ENCODE measurements at places on chromosomes 16 and 17.
A peak's percentile ranks its signal among the peaks of the same experiment; 100 is the strongest.

DNA sequence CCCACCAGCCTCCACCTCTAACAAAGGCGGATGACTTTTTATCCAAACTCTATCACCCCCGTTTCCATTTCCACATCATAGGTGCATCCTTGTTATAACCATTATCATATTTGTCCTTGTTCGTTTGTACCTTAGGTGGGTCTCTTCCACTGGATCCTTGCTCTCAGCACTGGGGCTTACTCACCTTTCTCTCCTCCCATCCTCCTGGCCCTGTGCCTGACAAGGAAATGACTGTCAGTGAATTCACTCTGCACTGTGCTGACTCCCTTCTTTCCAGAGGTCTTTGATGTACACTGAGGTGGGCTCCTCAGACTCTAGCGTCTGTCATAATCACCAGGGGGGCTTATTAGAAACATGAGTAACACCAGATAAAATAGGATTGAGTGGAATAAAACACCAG is 3.1 kb downstream of the GSG1L2 start:
- DNase-seq: no peak

- no peak for DNase-seq
These were observed 569.9 kb downstream of the HS3ST4 start for GRCh38 chr16:26261621-26262020.

GRCh38 chr16:12600116-12600515 is 203.6 kb downstream of the CPPED1 start:
- DNase-seq: no peak

- DNase-seq: no peak
These were observed 345.3 kb upstream of the TNRC6C start for GRCh38 chr17:77613218-77613617.

DNA sequence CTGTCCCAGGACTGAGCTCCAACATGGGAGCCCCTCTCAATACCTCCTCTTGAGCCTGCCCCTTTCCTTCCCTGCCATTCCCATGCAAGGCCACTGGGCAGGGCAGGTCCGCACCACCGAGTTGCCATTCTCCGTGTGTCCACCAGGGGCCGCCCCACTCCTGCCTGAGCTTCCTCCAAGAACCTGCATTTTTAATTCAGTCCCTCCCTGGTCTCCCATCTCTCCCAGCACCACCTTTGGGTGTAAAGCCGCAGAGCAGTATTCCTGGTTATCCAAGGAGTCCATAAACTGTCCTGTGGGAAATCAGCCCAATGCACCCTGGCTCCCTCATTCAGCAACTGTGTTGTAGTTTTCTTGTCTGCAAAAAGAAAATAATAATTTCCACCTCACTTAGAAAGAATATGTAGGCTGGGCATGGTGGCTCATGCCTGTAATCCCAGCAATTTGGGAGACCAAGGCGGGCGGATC is 15.9 kb upstream of the ANKRD40CL start:
- peak; percentile 78 for DNase-seq

GRCh38 chr17:7748076-7748775 is 30.7 kb downstream of the DNAH2 start:
- DNase-seq: no peak

DNA sequence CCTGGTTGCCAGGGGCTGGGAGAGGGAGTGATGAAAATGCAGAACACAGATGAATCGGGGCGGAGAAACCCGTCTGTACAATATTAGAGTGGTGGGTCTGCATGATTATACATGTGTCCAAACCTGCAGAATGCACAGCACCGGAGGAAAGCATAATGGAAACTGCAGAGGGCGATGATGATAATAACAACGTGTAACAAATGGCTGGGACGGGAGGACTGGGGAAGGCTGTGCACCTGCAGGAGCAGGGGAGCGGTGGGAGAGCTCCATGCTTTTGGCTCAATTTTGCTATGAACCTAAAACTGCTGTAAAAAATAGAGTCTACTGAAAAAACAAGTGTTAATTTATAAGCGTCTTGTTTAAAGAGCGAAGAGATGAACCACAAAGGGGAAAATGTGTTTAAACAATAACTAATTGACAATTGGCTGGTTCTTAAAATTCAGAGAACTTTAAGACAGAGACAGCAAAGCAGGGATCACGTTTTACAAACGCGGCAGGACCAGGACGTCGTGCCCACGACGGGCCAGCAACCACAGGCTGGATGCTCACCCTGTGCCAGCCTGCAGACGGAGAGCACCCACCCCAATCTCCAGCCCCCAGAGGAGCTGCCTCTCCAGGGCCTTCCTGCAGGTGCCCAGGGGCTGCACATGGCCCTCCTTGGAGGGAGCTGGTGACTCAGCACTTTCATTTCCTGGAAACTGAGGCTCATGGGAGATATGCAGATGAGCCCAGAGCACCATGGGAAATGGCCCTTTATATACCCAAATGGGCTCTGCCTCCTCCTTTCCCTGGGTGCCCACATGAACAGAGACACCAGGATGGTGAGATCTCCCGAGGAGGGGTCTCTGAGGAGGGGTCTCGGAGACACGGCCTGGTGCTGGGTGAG is at the start of gene TEX19:
TSS of gene TEX19 (plus strand) at position 783 of the 886 bp plus-strand sequence. CDS start 2,904 bp downstream, outside the sequence.
- peak; percentile 45 for DNase-seq

DNA sequence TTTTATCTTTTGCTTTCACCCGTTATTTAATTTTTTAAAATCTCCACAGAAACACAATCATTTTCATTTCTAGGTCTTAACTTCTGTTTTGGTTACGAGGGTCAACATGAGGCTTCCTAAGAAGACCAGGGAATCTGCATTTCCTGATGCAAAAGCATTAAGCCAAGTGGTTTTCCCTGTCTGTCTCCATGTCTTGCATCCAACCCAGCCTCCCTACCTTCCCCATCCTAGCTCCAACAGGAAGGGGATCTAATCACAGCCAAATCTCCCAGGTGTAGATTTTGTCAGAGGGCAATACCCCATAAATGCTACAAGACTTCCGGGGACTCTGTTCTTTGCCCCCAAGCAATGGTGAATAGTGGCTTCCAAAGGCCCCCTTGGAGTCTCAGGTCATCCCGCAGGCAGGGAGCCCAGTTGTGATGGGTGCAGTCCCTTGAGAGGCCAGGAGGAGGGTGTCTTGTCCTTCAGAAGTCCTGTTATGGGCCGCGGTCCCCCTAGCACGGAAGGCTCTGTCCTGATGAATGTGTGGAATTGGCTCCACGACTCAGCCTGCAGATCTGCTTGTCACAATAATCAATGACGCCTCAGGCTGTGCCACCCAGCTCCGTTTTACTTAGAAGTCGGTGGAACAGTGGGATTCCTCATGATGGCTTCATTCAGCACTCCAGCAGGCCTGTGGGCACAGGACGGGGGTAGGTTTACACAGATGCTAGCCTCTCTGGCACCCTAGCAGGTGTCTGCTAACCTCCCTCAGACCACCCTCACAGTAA is 141.1 kb downstream of the RGS9 start:
- peak; percentile 27 for DNase-seq

DNA sequence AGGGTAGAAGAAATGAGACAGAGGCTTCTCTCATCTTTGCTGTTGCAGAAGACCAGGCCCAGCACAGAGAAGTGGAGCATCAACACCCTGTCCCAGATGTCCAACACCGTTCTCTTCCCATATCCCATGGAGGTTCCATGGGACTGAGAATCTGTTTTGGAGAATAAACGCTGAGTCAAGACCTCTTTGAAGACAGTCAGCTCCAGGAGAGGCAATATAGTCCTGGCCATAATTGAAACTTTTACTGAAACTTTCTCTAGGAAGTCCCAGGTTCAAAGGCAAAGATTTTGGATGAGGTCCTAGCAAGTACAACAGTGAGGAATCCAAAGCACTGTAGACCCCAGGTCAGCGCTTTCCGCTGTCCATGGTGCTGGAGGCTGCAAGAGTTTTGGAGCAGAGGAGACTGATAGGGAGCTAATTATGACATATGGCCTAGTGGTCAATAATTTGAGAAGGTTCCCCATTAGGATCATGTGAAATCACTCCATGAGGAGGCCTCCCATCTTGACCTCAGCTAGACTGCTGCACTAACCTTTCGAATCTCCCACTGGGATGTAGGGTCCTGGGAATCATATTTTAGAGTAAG is 36.0 kb downstream of the OSBPL7 start:
- DNase-seq: peak; percentile 35

DNA sequence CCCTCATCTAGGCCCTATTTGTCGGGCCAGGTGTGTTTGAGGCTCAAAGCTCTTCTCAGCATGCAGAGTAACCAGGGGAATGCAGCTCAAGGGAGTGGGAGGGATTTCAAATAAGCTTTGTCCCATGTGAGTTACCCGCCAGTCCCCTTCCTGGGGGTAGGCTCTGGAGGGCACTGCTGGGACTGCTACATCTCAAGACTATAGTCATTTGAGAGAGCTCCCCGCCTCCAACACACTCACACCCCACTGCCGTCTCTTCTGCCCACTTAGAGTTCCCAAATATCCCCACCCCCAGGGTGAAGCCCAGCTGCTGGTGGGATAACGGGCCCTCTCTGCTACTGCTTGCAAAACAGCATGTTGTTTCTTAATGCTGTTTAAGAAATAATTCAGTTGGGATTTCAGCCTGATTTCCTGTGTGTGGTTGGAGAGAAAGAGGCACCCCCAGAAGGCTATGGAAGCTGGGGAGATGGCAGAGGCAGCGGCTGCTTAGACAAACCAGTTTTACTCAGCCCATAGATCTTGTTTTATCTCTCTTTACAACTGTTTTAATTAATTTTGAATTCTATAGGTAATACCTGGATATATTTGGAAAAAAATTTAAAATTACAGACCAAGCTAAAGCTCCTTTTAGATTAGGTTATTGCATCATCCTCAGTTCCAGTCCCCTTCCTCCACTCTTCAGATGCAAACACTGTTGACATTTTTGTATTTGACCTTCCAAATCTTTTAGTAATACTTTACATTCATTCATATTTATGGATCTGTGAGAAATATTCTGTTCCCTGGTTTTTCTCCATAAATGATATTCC is 4.1 kb upstream of the MPO start:
- DNase-seq: peak; percentile 9

DNA sequence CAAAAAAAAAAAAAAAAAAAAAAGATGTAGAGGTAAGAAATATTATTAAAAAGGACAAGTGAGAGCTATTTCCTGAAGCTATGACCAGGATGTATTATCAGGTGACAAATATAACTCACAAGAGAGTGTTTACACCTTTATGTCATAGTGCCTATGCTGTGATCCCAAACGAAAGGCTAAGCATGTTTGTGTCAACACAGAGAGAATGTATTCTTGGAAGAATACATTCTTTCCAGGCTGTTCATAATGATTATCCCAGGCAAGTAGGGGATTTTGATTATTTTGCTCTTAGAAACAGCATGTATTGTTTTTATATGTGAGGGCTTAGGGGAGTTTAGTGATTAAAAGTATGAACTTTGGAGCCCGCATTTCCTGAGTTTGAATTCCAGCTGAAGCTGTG is 175.0 kb downstream of the SPECC1 start:
- no peak for DNase-seq

GRCh38 chr17:8151641-8152111 is 528 bp downstream of the PER1 start:
- DNase-seq: peak; percentile 38

GRCh38 chr16:20897253-20897897 is 2.8 kb downstream of the DCUN1D3 start:
- DNase-seq: no peak

DNA sequence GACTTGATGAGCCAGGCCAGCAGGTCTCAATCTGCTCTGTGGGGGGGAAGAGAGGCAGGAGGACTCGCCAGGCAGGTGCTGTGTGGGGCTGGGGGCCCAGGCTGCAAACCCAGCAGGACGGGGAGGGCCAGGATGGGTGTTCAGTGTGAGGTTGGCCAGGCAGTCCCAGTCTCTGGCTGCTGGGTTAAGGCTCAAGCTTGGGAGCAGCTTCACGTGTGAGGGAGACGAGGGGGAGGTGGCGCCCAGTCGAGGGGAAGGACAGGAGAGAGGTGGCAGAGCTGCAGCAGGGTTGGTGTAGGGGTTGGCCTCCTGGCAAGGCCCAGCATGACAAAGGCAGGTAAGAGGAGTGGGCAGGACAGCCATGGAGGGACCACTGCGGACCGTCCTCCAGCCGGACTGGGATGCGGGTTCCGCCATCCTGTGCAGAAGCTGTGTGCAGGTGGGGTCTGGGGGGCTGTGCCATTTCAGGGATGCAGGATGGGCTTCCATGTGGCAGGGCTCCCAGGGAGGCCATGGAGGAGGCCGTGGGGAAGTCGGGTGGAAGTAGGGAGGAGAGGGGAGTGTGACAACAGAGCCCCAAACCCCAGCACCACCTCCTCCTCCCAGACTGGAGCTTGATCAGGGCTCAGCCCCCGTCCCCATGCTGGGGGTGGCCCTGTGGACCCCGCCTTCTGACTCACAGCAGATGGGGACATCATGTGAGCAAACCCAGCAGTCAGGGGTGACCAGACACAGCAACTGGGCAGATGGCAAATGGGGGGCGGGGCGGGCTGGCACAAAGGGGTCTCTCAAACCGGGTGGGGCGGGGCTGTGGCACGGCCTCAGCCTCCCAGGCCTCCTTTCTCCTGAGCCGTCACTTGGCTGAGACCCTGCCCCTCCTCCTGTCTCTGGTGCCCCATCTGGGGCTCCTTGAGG is 2.8 kb downstream of the ADGRG1 start:
- peak; percentile 57 for DNase-seq

DNA sequence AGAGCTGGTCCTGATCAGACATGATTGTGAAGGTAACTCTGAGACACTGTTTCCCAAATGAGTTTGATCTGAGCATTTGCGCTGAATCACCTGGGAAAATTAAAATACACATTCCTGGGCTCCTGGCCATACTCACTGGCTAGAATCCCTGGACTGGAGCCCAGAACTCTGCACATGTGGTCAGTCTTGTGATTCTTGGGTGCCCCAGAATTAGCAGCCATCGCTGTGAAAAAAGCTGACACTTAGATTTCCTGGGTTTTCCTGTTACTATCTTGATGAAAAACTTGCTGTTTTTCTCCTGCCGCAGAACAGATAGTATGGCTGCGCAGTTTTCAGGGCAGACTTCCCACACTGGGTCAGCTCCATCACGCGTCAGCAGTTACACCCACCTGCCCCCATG is 24.6 kb downstream of the NECAB2 start:
- DNase-seq: no peak

DNA sequence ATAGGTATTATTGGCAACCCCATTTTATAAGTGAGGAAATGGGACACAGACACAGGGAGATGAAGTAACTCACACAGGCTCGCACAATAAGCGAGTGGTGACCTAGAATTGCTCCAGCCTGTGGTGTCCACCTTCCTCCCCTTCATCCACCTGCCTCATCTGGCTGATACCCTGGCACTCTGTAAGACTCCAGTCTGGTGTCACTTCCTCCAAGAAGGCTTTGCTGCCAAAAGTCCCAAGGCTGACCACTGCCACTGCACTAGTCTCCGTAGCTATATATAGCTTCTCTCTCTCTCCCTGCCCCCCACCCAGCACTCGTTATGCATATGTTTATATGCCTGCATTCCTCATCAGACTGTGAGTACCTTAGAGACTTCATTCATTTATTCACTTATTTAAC is 66.1 kb upstream of the SREBF1 start:
- DNase-seq: no peak

DNA sequence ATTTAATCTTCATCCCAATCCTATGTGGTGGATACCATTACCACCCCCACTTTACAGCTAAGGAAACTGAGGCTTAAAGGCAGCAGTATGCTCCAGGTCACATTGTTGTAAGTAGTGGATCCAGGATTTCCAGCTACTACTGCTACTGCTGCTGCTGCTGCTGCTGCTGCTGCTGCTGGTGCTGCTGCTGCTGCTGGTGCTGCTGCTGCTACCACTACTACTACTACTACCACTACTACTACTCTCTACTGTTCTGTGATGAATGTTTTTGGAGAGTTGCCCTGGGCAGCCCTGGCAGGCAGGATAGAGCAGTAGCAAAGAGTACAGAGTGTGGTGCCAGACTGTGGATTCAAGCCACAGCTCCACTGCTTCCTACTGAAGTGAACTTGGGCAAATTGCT is 49.3 kb upstream of the SLC12A3 start:
- no peak for DNase-seq

All from hematopoietic multipotent progenitor cell treated with erythropoietin and hydrocortisone succinate and interleukin-3 and kit ligand, for 8 days (in vitro differentiated cells).